ENCODE measurements at places on chromosomes 5 and 9. TPM values are rescaled to one million over a fixed set of nuclear protein-coding genes. Genes with fewer than 3 reads are reported as not detected.
A peak's percentile ranks its signal among the peaks of the same experiment; 100 is the strongest.

- H3K27me3 ChIP-seq, result no peaks in the 10 kb centered on the region
- no peak for DNase-seq
- no peaks in the 10 kb centered on the region for H3K36me3 ChIP-seq
- H3K4me1 ChIP-seq, result no peaks in the 10 kb centered on the region
Measured at GRCh38 chr5:83955916-83956315, 235.3 kb upstream of the HAPLN1 start.

- DNase-seq, result no peak
- no peaks in the 10 kb centered on the region for H3K36me3 ChIP-seq
- H3K4me3 ChIP-seq, result no peak overlapping the region
- H3K4me1 ChIP-seq, result peaks cover 44% of the 10 kb centered on the region
- no peak overlapping the region for H3K27ac ChIP-seq
- peaks cover 41% of the 10 kb centered on the region for H3K27me3 ChIP-seq
Measured at GRCh38 chr5:177402271-177403043, 2.0 kb upstream of the PFN3 start.

- H3K36me3 ChIP-seq, result no peaks in the 10 kb centered on the region
- H3K4me1 ChIP-seq, result no peaks in the 10 kb centered on the region
- DNase-seq, result no peak
- H3K27ac ChIP-seq, result no peak overlapping the region
- peaks cover 3% of the 10 kb centered on the region for H3K27me3 ChIP-seq
Measured at GRCh38 chr5:337563-338130, 16.1 kb downstream of the AHRR start.

DNA sequence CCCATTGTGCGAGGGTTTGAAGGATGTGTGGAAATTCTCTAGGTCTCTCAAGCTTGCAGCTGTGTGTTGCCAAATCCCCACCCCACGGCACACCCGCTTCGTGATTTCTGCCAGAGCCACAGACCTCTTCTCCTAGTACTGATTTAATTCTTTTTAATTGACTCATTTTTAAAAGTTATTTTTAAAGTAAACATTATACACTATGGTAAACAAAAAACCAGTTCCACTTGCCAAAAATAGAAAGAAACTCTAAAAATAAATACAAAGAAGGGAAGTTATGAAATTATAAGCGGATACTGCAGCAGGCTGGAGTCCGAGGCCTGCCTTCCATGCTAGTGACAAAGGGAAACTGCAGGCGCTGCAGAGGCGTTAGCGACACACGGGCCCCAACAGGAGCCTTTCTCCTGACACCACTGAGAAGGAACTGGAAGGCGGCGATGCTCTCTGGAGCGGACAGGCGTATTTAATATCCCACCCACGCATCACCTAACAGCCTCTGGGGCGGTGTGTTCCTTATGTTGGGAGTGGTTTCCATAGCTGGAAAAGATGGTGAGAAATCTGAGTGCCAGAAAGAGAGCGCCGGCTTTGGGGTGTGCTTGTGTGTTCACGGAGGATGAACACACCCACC, 122.5 kb downstream of the COL23A1 start:
- no peak for DNase-seq
- no peaks in the 10 kb centered on the region for H3K27me3 ChIP-seq

GRCh38 chr9:132238992-132239391, 77.1 kb downstream of the NTNG2 start:
- H3K36me3 ChIP-seq, result no peaks in the 10 kb centered on the region
- no peak overlapping the region for H3K27ac ChIP-seq
- H3K27me3 ChIP-seq, result no peaks in the 10 kb centered on the region
- no peak overlapping the region for H3K4me3 ChIP-seq
- DNase-seq, result no peak

DNA sequence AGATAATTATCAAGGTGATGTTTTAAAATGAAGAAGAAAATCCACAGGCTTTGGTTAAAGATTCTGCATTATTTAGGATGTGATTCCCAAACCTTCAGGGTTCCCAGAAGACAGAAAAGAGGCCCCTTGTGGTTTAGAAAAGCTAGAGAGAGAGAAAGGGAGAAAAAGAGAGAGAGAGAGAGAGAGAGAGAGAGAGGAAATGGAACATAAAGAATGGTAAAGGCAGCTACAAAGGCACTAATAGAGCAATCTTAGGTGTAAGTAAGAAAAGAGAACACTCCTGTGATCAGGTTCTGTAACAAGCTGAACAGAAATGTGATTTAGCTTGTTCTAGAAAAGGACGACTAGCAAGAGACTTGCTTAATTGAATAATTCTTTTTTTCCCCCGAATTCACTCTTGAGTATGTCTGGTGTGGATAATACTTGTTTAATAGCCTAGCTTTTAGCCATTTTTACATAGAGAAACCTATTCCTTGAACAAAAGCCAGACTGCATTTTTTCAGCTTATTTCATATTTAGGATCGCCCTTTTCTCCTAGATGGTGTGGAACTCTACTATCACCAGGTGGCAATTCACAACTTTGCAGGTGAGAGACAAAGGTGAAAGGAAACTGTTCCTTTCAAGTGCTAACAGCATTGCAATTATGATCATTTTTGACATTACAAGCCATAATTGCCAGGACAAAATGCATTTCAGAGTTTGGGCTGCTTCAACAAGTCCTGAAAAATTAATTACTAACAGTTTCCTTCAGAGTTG, 57.6 kb upstream of the SH3GL2 start:
- H3K27me3 ChIP-seq, result no peaks in the 10 kb centered on the region
- H3K4me3 ChIP-seq, result no peak overlapping the region
- H3K27ac ChIP-seq, result no peak overlapping the region

DNA sequence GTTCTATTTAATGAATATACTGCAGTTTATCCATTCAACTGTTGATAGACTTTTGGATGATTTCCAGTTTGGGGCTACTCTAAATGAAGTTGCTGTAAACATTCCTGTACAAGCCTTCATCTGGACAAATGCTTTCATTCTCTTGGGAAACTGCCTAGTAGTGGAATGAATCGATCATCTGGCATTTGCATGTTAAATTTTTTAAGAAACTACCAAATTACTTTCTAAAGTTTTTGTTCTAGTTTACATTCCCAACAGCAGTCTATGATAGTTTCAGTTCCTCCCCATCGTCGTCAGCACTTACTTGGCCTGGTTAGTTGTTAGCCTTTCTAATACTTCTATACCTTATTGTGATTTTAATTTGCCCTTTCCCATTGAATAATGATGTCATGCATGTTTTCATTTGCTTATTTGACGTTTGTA, 306.3 kb downstream of the FER start:
- H3K36me3 ChIP-seq, result no peaks in the 10 kb centered on the region
- H3K27me3 ChIP-seq, result no peaks in the 10 kb centered on the region
- DNase-seq, result no peak
- H3K27ac ChIP-seq, result no peak overlapping the region

Gene GADD45G
- 6.9 TPM for total RNA-seq

DNA sequence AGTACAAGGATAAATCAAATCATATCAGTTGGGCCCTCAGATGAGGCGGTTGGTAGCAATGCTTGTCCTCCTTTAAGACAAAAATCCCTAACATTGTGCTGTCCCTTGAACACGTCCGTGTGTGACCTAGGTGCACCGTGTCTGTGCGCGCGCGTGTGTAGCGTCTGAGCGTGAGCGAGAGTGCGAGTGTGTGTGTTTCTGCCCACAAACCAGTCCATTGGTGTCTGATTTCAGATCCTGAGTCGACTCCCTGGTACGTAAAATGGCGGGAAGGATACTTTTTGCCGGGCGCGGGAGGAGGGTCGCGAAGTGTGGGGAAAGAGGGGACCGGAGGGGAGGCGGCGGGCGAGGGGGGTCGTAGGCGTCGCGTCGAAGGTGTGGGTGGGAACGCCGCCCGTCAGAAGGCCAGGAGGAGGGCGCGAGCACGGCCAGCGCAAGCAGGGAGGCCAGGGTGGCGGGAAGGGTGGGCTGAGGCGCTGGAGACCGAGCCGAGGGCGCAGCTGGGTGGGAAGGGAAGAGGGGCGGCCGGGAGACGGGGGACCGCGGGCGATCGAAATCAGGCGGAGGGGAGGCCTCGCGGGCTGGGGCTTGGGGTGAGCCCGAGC, 8.9 kb downstream of the OTP start:
- no peaks in the 10 kb centered on the region for H3K36me3 ChIP-seq
- peaks cover 5% of the 10 kb centered on the region for H3K4me1 ChIP-seq
- no peak for DNase-seq
- H3K4me3 ChIP-seq, result no peak overlapping the region

- no peak overlapping the region for H3K27ac ChIP-seq
- DNase-seq, result no peak
- no peak overlapping the region for H3K4me3 ChIP-seq
- H3K27me3 ChIP-seq, result no peaks in the 10 kb centered on the region
- H3K4me1 ChIP-seq, result no peaks in the 10 kb centered on the region
Measured at GRCh38 chr5:68949711-68950110, 144.1 kb upstream of the SLC30A5 start.

Gene OBP2B
- not detected for total RNA-seq

Gene PRDM9
- not detected for total RNA-seq

Gene PLCXD3
- total RNA-seq, result 0.05 TPM

Gene CLIC3
- total RNA-seq, result 13.6 TPM

Gene LCN6
- not detected for total RNA-seq

Gene IL9
- 0.52 TPM for total RNA-seq

- DNase-seq, result no peak
- H3K27me3 ChIP-seq, result no peaks in the 10 kb centered on the region
- H3K36me3 ChIP-seq, result no peaks in the 10 kb centered on the region
- H3K4me1 ChIP-seq, result no peaks in the 10 kb centered on the region
Measured at GRCh38 chr9:16964228-16964627, 93.8 kb upstream of the BNC2 start.

GRCh38 chr9:34451545-34451944, 6.8 kb downstream of the FAM219A start:
- H3K27me3 ChIP-seq, result peaks cover 1% of the 10 kb centered on the region
- H3K4me3 ChIP-seq, result no peak overlapping the region
- no peak overlapping the region for H3K27ac ChIP-seq
- no peak for DNase-seq
- H3K36me3 ChIP-seq, result no peaks in the 10 kb centered on the region

Gene TEX48
- not detected for total RNA-seq

DNA sequence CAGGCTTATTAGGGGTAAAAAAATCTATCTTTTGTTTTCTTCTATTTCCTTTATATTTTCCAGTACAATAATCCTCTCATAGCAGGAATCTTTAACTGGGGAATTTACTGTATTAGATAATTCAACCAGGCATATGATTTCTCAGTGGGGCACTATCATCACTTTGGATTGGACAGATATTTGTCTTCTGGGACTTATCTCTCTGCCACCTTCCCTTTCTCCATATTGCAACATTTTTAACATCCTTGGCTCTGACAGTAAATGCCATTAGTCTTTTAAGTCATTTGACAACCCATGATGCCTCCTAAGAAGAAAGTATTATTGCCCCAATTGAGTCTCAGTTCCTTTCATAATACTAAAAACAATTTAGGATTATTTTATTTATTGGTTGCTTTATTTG, 304.1 kb downstream of the FGF10 start:
- H3K27me3 ChIP-seq, result no peaks in the 10 kb centered on the region
- H3K4me3 ChIP-seq, result no peak overlapping the region
- DNase-seq, result no peak
- H3K36me3 ChIP-seq, result no peaks in the 10 kb centered on the region

DNA sequence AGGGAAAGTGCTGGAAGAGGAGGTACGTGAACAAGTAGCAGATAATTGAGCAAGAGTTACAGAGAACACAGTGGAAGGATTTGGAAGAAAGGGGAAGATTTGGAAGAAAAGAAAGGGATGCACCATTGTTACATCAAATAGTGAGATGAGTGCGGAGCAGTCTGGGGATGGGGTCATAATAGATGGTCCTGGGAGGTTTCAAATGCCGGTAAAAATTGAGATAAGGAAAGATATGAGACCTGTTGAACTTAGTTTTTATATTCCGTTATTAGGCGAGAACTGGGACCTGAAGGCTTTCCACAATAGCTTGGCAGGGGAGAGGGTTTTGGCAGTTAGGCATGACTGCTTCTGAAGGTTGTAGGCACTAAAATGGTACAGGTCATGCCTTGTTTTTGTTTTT, 20.9 kb downstream of the ATP6V0E1 start:
- no peak for DNase-seq
- no peak overlapping the region for H3K27ac ChIP-seq
- peaks cover 2% of the 10 kb centered on the region for H3K4me1 ChIP-seq
- no peak overlapping the region for H3K4me3 ChIP-seq

GRCh38 chr5:140801494-140801841, 611 bp downstream of the PCDHA3 start:
- H3K27me3 ChIP-seq, result peaks cover 9% of the 10 kb centered on the region
- no peak overlapping the region for H3K4me3 ChIP-seq
- no peaks in the 10 kb centered on the region for H3K4me1 ChIP-seq
- DNase-seq, result no peak
- H3K27ac ChIP-seq, result no peak overlapping the region

DNA sequence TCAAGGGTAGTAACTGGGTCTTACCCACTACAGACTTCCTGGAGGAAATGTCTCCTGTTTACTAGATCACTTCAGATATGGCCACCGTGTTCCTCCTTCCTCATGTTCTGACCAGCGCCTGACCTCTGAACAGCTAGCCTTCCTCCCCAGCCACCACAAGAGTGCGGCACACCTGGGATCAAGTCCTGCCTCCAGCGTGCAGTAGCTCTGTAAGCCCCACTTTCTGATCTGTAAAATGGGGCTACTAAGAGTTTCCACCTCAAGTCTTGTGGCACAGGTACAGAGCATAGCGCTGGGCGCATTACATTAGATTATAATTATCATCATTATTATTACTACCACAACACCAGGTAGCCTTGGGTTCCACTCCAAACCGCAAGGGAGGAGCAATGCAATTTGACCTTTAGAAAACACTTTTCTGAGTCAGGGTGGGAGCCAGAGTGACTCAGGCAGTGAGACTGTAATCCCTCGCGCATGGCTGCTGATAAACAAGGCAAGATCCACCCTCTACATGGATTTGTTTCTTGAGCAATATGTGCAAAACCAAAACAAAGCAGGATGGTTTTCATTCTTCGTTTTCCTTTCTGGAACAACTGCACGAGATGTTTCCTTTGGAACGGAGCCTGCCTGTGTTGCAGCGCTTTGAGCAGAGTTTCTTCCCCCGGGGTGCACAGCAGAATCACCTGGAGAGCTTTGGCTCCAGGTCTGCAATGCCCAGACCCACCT, 65.0 kb upstream of the ANGPTL2 start:
- H3K4me1 ChIP-seq, result peaks cover 5% of the 10 kb centered on the region
- no peaks in the 10 kb centered on the region for H3K27me3 ChIP-seq
- H3K27ac ChIP-seq, result peak overlapping the region; percentile 8
- DNase-seq, result peak; percentile 23
- H3K4me3 ChIP-seq, result no peak overlapping the region

GRCh38 chr5:69292306-69292705, 40.3 kb downstream of the CCDC125 start:
- H3K27me3 ChIP-seq, result no peaks in the 10 kb centered on the region
- peaks cover 3% of the 10 kb centered on the region for H3K36me3 ChIP-seq
- no peak overlapping the region for H3K27ac ChIP-seq
- DNase-seq, result no peak
- no peaks in the 10 kb centered on the region for H3K4me1 ChIP-seq

- no peak overlapping the region for H3K27ac ChIP-seq
- DNase-seq, result no peak
- no peaks in the 10 kb centered on the region for H3K36me3 ChIP-seq
- no peak overlapping the region for H3K4me3 ChIP-seq
- no peaks in the 10 kb centered on the region for H3K4me1 ChIP-seq
Measured at GRCh38 chr5:179241764-179242370, 103.4 kb downstream of the ADAMTS2 start.

GRCh38 chr5:82717738-82718137, 359.5 kb downstream of the TMEM167A start:
- no peaks in the 10 kb centered on the region for H3K4me1 ChIP-seq
- DNase-seq, result no peak
- no peaks in the 10 kb centered on the region for H3K27me3 ChIP-seq
- H3K36me3 ChIP-seq, result no peaks in the 10 kb centered on the region
- H3K27ac ChIP-seq, result no peak overlapping the region
- no peak overlapping the region for H3K4me3 ChIP-seq
